Stimulated activated CD8-positive, alpha-beta memory T cell treated with anti-CD3 and anti-CD28 coated beads, Interleukin-2, amount 100 ng/mL, for 1 hour (primary cell): ENCODE measurements at places on chromosomes 4 and X.

GRCh38 chrX:1391370-1391706 is 575 bp downstream of the SLC25A6 start:
- DNase-seq = no peak

GRCh38 chr4:123701131-123701575 is 304.6 kb downstream of the SPRY1 start:
- DNase-seq = no peak

- no peak for DNase-seq
Observed at GRCh38 chr4:81919810-81920209, 448.1 kb upstream of the RASGEF1B start.

GRCh38 chr4:38529189-38530115 is 134.5 kb upstream of the KLF3 start:
- peak; percentile 11 for DNase-seq
